ENCODE measurements at places on chromosomes 1 and 21.

DNA sequence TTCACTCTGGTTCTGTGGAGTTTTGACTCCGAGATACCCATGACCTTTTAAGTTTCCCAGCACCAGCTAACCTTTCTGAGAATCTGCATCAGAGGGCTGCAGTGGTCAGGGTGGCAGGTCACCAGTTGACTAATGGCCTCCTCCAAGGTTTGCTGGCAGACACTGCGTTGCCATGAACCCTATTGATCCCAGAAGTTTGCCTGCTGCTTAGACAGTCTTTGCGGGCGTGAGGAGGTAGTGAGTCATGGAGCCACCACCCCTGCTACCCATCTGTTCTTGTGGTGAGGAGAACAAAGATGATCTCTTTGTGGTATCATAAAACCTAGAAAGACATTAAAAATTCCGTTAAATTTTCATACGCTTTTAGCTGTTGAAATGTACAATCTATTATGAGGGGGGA, 180.4 kb downstream of the FGGY start:
- DNase-seq, result no peak

- DNase-seq, result no peak
Observed at GRCh38 chr1:228490120-228491078, 3.2 kb downstream of the RNF187 start.

GRCh38 chr1:230230948-230231773, 164.1 kb downstream of the GALNT2 start:
- no peak for DNase-seq

GRCh38 chr1:192167911-192168700, 9.8 kb downstream of the RGS18 start:
- DNase-seq, result no peak

DNA sequence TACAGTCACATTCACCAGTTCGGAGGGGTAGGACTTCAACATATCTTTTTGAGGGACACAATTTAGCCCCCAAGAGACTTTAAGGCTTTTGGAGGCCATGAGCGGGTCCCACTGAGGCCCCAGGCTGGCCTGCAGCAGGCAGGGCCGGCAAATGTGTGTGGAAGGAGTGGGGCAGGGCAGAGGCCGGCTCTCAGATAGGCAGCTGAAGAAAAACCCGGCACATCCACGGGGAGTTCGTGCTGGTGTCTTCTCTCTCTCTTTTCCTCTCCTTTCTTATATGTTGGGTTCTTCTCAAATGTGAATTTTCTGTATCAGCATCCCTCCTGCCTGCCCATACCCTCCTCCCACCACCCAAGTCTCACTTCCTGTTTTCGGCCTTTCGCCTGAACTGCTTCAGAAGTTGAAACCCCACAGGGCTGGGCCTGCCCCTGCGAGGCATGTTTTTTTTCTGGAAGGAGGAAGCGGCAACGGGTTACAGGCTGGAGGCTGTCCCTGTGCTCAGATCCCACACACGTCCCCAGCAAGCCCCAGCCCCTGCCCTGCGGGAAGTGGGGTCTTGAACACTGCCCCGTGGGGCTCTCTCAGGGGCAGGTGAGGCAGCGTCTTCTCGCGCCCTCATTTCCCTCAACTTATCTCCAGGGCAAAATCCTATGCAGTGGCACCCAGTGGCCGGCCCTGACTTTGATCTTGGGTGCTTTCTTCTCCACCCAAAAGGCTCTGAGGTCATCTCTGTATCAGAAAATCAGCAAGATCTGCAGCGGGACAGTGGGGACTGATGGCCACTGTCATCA, 9.7 kb upstream of the UMODL1 start:
- no peak for DNase-seq

DNA sequence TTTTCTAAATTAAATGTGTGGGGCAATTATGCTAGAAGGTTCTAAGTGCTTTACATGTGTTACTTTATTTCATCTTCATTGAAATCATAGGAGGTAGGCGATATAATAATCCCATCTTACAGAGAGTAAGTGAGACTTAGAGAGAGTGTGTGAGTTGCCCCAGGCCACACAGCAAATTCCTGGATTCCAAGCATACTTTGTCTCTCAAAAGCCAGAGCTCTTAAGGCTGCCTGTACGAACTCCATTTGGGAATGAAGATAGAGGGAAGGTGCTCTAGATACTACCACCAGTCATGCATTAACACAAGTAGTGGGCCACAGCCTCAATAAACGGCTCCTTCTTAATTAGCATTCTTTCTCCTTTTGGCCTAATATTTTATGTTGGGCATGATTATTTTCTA, 170.1 kb downstream of the SIPA1L2 start:
- DNase-seq, result no peak

- DNase-seq, result no peak
Observed at GRCh38 chr21:34883491-34884271, 165.4 kb downstream of the RUNX1 start.

DNA sequence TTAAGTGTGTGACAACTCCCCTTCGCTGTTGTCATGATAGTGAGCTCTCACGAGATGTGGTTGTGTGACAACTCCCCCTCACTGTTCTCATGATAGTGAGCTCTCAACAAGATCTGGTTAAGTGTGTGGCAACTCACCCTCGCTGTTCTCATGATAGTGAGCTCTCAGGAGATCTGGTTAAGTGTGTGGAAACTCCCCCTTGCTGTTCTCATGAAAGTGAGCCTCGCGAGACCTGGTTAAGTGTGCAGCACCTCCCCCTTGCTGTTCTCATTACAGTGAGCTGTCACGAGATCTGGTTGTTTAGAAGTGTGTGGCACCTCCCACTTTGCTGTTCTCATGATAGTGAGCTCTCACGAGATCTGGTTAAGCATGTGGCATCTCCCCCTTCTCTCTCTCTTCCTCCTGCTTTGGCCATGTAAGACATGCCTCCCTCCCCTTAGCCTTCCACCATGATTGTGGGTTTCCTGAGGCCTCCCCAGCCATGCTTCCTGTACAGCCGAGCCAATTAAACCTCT, 25.1 kb upstream of the LSS start:
- no peak for DNase-seq

Measured in effector CD8-positive, alpha-beta T cell (primary cell).